ENCODE measurements at places on chromosomes 16 and 17.
A peak's percentile ranks its signal among the peaks of the same experiment; 100 is the strongest.

- peak; percentile 86 for DNase-seq
These were observed 7.8 kb downstream of the PMP22 start for GRCh38 chr17:15257258-15257788.

DNA sequence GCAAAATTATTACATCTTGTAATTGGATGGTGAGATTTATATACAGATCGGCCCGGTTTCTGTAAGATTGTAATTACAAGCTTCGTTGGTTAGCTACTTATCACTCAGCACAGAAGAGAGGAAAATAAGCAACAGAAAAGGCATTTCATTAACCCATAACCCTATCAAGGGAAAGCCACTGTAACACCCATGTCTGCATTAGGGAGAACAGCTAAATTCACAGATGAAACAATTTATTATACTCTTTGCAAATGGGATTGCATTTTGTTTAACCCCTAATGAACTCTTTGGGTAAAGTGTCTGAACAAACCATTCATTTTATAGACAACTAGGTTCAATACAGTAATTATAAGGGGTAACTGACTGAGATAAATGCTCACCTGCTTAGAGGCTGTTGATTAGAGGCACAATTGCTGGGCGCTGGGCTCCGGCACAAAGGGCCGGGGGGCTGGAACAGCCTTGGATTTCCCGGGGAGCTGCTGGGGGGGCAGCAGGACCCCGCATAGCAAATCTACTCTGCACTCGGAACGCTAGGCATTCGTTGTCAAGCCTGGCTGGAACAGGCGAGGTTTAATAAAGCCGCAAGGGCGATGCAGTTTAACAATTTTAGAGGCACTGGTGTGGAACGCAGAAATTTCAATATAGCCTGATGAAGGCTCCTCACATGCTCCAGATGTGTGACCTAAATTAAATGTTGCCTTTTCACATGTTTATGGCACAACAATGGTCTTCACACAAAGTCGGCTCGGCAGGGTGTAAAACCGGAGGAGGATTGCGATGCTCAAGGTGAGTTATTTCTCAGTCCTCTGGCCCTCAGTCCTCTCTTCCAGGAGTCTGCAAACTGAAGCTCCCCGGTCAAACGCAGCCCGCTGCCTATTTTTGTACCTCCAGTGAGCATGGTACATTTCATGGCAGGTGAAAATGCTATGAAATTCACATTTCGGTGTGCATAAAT lies 134.0 kb upstream of the IRX6 start:
- no peak for DNase-seq

DNA sequence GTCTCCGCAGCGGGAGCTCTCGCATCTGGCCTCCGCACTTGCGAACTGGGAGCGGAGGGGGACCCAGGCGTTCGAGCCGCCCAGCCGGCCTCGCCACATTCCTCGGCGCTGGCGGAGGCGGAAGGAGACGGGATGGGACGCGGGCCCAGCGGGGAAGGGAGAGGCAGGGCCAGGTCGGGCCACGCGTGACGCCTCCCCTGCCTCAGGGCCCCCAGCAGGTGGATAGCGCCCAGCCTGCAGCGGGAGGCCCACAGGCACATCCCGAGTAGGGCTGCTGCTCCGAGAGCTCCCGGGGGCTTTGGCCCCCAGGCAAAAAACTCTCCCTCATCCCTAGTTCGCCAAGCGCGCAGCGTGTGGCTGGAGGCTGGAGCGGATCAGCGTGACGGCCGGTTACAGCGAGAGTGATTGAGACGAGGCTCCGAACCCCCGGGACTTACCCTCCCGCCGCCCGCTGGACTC lies 800 bp downstream of the PLEKHH3 start:
- peak; percentile 87 for DNase-seq

- no peak for DNase-seq
These were observed 50.0 kb downstream of the VMP1 start for GRCh38 chr17:59757470-59757869.

GRCh38 chr17:49887086-49887743 lies 39.3 kb upstream of the TAC4 start:
- no peak for DNase-seq

DNA sequence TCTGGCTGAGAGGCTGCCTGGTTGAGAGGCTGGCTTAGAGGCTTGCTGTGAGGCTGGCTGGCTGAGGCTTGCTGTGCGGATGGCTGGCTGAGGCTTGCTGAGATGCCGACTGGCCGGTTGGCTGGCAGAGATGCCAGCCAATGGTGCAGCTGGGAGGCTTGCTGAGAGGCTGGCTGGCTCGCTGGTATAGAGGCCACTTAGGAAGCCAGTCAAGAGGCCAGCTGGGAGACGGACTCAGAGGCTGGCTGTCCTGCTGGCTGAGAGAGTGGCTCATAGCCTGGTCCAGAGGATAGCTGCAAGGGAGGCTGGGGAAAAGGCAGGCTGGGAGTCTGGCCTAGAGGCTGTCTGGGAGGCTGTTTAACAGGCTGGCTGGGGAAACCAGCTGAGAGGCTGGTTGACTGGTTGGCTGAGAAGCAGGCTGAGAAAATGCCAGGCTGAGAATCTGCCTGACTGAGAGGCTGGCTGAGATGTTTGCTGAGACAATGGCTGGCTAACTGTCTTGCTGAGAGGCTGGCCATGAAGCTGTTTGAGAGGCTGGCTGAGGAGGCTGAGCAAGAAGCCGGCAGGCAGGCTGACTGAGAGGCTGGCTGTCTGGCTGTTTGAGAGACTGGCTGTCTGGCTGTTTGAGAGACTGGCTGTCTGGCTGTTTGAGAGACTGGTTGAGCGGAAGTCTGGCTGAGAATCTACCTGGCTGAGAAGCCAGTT lies 37.5 kb upstream of the ACSM2B start:
- DNase-seq: no peak

- DNase-seq: peak; percentile 80
These were observed 2.0 kb downstream of the NCBP3 start for GRCh38 chr17:3843935-3844516.

DNA sequence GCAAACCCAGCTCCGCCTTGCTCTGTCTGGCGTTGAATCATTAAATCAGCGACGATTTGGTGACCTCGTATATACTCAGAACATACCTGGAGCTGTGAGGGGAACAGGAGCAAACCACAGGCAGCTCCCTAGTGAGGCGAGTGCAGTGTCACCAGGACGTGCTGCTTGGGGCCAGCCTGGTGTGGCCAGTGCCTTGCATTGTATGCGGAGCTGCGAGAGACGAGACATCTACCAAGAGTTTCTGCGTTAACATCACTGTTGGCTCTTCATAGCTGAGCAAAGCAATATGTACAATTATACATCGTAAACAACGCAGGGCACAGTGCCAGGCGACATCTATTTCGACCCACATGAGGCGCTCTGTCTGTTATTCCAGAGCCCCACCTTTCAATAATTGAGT lies 27.9 kb downstream of the MINK1 start:
- DNase-seq: no peak

DNA sequence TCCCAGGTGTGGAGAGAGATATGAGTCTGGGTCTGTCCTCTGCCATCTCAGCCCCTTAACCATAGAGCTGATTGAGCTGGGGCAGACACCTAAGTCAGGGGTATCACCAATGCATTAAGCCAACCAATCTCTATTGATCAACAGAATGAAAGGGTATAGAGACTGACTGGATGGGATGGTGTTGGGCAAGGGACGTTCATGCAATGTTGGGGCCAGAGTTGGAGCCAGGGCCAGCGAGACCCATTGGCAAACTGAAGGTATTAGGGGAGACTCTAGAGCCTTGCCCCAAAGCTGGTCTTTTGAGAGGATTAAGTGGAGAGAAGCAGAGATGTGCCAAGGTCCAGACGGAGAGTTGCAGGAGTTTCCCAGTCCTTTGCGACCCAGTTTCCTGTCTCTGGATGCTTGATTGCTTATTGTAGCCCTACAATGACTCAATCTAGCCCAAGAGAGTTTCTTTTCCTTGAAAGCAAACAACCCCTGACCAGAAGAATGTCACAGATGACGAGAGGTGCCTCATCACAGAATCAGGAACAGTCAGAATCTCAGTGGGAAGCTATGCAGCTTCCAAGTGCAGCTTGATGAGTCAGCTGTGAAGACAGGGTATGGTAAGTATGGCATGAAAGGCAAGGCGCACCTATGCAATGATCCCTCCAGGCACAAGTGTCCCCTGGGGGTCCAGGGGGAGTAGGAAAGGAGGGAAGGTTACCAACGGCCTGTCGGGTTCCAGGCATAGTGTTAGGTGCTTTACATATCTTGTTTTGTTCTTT lies 137.2 kb downstream of the UTP18 start:
- DNase-seq: no peak

GRCh38 chr17:55318081-55318480 lies 53.3 kb downstream of the HLF start:
- no peak for DNase-seq

DNA sequence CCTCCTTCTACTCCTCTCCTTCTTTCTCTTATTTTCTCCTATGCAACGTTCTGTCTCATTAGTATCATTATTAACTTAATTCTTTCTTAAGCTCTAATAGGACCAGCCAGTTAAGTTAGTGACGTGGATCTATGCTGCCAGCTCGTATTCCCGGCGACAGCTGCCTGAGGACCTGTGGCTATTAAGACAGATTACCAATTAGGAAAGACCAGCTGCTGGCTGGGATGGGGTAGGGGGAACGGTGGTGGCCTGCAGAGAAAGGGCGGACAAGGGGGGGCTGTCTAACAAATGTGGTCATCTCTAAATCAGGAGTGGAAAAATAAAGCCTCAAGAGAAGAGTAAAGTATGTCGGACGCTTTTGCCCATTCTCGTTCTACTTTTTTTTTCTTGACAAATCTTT lies 770 bp upstream of the MYH3 start:
- DNase-seq: no peak

DNA sequence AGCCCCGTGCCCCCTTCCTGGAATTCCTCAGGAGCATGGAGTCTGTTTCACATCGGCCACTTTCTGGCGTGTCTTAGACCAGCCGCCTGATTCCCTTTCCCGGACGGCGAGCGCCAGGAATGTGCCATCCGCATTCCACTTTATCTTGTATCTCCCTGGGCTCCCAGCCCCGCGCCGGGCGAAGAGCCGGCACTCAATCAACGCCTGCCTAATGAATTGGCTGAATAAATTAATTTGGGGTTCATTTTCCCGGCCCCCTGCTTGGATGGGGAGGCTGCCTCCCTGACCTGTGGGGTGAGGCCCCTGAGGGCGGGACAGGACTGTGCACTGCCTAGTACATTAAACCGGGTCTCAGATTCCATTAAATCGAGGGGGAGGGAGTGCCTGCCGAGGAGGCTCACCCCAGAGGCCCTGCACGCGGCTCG lies 282.3 kb upstream of the TNRC6C start:
- peak; percentile 63 for DNase-seq

DNA sequence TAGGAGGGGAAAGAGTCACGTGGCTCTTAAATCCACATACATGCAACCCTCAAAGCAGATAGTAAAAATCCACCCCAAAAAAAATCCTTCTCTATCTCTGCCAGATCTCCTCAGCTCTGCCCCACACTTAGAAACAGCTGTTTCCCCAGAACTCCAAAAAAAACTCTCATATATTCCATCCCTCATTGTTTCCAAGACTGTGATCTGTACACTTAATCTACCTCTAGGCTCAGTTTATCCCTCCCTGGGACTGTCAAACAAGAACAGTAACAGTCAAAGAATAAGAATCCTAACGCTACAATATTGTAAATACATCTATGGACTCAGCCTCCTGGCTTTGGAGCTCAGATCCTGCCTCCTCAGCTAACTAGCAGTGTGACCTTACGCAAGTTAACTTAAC lies 11.6 kb downstream of the CUEDC1 start:
- DNase-seq: no peak

- DNase-seq: no peak
These were observed 15.2 kb downstream of the PRKCA start for GRCh38 chr17:66317629-66318028.

DNA sequence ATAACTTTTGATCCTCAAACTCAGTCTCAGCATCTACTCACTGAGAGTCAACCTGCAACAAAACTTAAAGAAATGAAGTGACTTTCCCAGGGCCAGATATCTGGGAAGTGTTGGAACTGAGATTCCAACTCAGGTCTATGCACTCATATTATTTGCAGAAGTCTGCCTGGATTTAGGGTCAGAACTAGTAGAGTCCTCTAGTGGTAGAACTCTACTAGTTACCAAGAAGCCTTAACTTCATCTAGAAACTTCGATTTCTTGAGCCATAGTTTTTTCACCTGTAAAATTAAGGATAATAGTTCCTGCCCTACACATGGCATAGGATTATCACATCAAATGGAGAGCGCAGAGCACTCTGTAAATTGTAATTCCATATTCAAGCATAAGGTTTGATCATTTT lies 23.4 kb upstream of the KRT24 start:
- no peak for DNase-seq

DNA sequence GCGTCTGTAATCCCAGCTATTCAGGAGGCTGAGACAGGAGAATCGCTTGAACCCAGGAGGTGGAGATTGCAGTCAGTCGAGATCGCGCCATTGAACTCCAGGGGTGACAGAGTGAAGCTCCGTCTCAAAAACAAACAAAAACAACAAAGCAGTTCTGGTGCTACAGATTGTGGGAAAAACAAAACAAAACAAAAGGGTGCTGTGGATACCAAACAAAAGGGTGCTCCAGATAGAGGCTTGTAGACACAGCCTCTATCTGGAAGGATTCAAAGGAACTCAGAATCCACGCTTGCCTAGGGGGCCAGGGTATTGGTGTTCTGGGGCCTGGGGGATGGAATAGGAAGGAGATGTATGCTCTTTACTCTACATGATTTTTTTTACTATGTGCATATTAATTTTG lies 2.5 kb downstream of the MYLK3 start:
- DNase-seq: no peak

- DNase-seq: no peak
These were observed 25.3 kb downstream of the CDK5RAP3 start for GRCh38 chr17:47996201-47996600.

GRCh38 chr17:61409301-61410112 lies 9.9 kb downstream of the TBX2 start:
- DNase-seq: peak; percentile 86

GRCh38 chr16:85249418-85250146 lies 137.3 kb upstream of the CIBAR2 start:
- no peak for DNase-seq

DNA sequence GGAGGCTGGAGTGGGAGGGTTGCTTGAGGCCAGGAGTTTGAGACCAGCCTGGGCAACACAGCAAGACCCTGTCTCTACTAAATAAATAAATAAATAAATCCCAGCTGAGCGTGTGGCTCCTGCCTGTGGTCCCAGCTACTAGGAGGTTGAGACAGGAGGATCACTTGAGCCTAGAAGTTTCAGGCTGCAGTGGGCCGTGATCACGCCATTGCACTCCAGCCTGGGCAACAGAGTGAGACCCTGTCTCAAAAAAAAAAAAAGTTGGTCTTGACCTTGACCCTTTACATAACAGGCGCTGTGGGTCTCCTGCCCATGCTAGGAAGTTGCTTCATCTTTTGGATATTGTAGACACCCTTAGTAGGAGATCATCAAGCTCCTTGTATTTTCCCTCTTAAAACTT lies 11.4 kb downstream of the ACSF2 start:
- no peak for DNase-seq

- DNase-seq: peak; percentile 55
These were observed 95.7 kb upstream of the DNAH17 start for GRCh38 chr17:78672871-78673371.

DNA sequence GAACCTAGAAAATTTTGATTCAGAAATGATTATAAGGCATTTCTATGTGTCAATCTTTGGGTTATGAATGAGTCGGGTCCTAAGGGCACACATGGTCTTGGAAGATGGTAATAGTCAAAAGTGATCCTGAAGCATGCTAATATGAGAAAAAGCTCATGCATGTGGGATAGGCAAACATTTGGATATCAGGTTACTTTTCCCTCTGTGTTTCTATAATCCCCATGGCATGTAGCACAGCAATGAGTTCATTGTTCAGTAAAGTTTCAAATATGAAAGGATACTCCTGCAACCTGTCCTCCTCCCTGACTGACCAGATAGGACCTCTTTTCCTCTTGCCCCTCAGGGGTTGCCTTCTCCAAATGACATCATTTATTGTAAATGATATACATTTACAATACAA lies 249.9 kb upstream of the MON1B start:
- no peak for DNase-seq
